Activated T-helper 17 cell treated with anti-CD3 and anti-CD28 coated beads, Interleukin-2, amount 50 U/mL, for 72 hours (primary cell): ENCODE measurements at places on chromosomes 1 and 21.

- ATAC-seq: no peak
These were observed 28.1 kb upstream of the SNX27 start for GRCh38 chr1:151583796-151584195.

DNA sequence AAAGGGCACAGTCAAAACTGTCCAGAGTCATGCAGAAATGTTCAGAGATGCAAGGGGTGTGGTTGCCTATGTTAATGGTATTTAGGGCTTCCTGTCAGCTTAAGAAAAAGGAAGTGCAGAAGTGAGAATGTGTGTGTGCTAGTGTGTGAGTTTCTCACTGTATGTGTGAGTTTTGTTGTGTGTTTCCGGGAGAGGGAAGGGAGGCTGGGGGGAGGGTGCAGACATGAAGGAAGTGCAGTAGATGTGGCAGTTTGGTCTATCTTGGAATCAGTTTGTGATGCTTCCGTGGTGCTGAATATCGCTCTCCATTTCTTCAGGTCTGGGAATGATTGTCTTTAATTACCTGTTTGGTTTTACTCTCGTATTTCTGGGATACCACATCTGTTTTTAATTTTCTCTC, 16.5 kb upstream of the ATP6V1G3 start:
- ATAC-seq: peak; percentile 95

DNA sequence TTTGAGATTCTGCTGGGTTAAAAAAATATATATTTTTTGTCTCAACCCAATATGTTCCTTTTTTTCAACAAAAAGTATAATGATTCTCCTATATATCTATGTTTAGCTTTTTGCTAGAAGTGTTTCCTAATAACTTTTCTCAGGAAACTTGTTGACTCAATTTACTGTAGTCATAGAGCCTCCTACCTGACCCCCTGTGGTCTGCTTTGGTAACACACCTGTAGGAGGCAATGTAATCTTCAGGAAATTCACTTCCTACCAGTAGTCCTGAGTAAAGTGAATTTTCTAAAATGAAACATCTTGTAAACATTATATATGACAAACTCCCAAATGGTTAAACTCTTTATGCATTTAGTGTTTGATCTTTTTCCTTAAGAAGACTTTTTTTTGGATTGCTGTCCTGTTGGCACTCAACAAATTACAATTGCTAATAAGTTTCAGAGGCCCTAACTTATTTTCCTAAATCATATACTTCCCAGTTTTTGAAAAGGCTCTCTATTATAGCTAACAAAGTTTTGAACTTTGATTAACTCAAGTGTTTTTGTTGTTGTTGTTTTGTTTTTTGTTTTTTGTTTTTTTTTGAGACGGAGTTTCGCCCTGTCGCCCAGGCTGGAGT, 118.3 kb downstream of the OLFML2B start:
- peak; percentile 43 for ATAC-seq

- ATAC-seq: no peak
These were observed 41.1 kb upstream of the RUNX3 start for GRCh38 chr1:24970926-24971875.

GRCh38 chr21:29018540-29018939, 609 bp downstream of the RWDD2B start:
- ATAC-seq: peak; percentile 22

DNA sequence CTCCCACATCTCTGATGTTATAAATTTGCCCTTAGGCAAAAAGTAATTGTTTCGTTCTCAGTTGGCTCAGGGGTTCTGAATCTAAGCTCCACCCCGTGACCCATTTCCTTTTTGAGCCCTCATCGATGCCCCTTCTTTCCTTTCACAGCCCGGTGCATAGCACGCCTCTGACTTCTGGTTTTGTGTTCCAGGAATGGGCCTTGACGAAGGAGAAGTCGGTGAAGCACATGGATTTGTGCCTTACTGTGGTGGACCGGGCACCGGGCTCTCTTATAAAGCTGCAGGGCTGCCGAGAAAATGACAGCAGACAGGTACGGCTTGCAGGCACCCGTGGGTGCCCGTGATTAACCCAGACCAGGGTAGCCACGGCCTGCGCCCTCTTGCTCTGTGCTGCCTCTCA, 151.9 kb downstream of the PGBD5 start:
- no peak for ATAC-seq

DNA sequence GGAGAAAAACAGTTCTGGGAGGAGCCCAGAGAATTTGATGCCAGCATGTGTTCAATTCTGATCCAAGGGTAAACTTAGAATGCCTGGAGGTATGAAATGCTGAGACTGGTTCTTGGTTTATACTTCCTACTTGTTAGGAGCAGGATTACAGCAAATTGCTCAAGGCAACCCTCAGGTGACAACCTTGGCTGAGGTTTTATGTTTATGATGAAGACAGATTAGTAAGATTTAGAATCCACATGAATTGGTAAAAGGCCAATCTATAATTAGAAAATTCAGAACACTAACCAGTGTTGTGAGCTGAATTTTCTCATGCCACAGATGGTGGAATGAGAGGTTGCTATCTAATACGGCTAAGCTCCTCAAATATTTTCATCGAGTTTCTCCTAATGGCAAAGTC, 235.3 kb upstream of the NRIP1 start:
- no peak for ATAC-seq
